ENCODE measurements at places on chromosomes 3 and 15.

DNA sequence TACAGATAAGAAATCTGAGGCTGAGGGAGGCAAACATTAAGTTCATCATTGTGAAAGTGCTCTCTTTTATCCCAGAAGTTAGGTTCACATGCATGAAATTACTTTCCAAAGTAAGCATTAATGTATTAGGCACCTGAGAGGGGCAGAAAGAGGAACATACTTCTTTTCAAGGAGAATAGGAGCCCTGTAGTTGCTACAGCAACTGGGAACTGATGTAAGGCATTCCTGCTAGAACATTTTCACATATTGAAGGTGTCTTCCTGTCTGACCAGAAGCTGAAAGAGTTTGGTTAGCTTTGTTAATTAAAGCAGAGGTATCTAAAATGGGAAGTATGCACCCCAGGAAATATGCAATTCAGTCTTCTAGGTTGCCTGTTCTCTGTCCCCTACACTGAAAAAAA, 65.5 kb upstream of the ZBTB20 start:
- DNase-seq, result no peak

GRCh38 chr3:123406598-123406997, 42.3 kb downstream of the ADCY5 start:
- DNase-seq, result no peak

DNA sequence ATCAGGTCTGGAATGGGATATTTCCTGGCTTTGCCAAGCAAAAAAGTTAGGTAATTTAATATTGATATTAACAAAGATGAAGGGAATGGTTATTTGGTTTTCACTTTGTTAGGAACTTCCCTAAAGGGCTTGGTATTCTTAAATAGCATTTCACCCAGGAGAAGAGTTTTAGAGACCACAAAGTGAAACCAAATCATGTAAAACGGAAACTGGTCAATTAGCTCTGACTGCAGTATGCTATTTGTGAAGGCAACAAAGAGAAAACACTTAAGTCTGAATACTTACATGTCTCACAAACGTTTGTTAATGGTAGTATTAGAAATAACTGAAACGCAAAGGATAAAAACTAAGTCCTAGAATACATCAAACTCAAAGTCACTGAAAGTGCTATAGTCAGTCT, 32.4 kb upstream of the SETMAR start:
- DNase-seq, result peak; percentile 4

- DNase-seq, result no peak
Measured at GRCh38 chr15:55999658-56000057, 6.2 kb upstream of the NEDD4 start.

DNA sequence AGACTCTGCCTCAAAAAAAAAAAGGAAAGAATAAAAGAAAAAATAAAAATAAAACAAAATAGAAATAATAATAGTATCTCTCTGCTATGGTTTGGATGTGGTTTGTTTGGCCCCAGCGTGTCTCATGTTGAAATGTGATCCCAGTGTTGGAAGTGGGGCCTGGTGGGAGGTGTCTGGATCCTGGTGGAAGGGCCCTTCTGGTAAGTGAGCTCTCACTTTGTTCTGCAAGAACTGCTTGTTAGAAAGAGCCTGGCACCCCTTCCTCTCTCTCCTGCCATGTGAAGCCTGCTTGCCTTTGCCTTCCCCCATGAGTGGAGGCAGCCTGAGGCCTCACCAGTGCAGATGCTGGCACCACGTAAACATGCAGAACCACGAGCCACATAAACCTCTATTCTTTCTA, 26.3 kb downstream of the TMEM44 start:
- DNase-seq, result no peak

DNA sequence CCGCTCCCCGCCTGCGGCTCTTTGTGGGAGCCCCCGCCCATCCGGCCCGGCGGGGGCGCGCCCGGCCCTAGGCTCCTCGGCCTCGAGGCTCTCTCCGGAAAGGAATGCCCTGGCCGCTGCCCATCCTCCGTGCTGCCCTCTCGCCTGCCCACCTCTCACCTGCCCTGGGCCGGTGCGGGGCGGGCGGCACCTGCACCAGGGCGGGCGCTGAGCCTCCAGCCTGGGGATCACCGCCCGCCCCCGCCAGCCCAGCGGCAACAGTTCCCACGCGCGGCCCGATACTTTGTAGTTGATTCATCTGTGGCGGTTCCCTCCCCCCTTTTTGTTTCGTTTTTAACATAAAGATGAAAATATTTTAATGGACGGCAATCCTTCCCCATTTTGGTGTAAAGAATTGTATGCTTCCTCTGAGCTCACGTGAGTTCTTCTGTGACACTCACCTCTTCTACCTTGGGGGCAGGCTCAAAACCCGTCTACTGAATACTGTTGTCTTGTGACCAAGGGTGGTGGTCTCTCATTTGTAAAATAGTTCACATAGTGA, 1.9 kb downstream of the KLF13 start:
- no peak for DNase-seq

GRCh38 chr3:127121885-127122284, 71.0 kb upstream of the PRR23E start:
- DNase-seq, result no peak

GRCh38 chr15:34318277-34319079, 19.1 kb downstream of the SLC12A6 start:
- peak; percentile 51 for DNase-seq

GRCh38 chr15:42891569-42891968, 29.0 kb downstream of the TTBK2 start:
- peak; percentile 24 for DNase-seq

GRCh38 chr3:28781053-28781452, 432.4 kb upstream of the AZI2 start:
- DNase-seq, result no peak

- DNase-seq, result peak; percentile 94
Measured at GRCh38 chr3:49171119-49171774, at the start of gene KLHDC8B. TSS of gene KLHDC8B (plus strand) at chr3:49171598. CDS start at chr3:49172770, 1,172 bp downstream.

DNA sequence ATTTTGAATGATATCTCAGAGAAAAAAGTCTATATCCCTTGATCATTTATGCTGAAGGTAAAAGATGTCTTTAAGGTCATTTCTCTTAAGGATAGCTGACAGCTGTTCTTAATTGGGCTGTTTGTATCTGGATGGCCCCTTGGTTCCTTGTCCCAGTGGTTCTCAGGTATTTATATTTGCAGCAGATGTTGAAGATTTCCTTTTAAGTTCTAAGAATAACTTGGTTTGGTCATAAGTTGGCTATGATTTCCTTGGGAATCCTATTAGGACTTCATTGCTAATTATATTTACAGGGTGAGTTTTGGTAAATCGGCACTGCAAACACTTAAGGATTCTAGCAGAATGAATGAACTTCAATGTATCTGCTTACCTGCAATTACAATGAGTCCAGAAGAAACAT, 460.4 kb upstream of the SGO1 start:
- no peak for DNase-seq

- DNase-seq, result no peak
Measured at GRCh38 chr3:45968149-45968548, 24.9 kb downstream of the CXCR6 start.

DNA sequence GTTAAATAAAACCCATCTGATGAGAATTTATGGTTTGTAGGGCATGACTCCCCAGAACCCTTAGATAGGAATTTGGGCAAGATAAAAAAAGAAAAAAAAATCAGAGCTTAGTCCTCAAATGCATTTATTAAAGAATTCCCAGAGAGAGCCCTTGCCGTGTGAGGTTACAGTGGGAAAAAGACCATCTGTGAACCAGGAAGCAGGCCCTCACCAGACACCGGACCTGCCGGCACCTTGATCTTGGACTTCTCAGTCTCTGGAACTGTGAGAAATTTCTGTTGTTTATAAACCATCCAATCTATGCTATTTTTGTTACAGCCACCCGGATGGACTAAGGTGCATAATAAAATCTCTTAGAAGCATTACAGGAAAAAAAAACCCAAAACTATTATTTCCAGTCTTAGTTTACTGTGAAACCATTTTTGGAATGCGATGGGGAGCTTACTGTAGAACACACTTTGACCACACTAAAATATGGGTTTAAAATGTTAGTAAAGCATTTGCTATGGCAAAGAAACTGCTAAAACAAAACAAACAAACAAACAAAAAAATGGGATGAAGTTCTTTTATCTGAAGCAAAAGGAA, 72.2 kb downstream of the LEKR1 start:
- peak; percentile 41 for DNase-seq

DNA sequence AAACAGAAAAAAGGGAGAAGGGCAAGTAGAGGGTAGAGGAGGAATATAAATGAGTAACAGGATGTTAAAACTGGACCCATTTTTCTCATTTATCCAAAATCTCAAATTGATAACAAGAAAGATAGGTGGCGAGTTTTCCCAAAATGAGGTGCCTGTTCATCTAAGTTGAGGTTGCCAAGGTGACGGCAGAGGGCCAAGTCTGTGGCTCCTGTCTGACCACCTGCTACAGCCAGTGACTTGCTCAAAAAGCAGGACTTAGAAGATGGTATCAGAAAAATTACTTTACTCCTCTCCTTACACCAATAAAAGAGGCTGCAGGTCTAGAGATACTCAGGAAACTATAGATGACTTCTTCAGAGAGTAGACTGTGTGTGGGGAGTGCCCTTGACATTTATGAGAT, 137.6 kb upstream of the ZNF385D start:
- DNase-seq, result no peak

DNA sequence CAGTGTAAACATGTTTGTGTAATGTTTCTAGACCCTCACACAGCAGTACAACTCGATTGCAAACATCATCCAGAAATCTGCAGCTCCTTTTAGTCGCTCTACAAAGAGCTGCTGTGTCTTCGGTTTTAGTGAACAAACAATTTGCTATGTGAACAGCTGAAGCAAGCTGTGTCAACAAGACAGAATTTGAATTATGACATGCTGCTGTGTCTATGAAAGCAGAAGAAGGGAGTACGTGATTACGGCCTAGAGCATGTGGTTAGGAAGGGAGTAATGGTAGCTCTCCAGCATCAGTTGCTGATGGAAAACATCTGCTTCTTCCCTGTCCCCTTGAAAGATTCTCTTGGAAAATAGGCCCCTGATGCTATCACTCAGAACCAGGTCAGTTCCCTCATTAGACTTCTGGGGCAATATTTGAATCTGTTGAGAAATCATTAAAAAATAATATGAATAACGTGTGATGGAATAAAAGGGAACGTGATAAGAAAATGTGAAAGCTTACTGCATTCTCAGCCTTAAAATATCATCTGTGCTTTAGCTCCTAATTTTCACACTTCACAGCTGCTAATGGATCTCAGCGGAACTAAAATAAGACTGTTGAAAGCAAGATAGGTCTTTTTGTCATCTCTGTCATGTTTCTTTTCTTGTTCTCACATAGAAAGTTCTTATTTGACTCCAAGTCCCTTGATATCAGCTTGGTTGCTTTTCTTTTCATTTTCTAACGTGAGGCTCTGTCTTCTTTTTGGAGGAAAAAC, 891.5 kb downstream of the ROBO2 start:
- no peak for DNase-seq

DNA sequence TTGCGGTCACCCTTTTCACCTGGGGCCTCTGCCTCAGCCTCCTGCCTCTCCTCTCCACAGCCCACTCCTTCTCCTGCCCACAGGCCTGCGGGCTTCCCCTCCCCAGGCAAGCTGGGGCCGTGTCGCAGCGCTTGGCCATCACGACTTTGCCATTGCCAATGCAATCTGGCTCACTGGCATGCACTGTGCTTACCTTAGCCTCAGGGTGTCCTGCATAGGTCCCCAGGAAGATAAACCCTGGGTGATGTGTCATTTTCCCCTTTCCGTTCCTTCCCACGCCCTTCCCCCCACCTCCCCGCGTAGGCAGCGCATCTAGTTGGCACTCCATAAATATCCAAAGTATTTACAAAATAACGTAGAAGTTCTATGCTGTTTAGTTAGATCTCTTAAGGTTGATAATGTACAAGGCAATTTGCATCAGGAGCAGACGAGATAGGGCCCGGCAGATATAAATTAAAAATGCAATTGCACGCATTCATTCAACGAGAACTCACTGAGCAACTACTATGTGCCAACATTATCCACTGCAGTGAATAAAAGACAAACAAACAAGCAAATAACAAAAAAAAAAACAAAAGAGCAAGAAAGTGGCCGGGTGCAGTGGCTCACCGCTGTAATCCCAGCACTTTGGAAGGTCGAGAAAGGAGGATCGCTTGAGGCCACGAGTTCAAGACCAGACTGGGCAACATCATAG, 973 bp upstream of the COPG1 start:
- no peak for DNase-seq

DNA sequence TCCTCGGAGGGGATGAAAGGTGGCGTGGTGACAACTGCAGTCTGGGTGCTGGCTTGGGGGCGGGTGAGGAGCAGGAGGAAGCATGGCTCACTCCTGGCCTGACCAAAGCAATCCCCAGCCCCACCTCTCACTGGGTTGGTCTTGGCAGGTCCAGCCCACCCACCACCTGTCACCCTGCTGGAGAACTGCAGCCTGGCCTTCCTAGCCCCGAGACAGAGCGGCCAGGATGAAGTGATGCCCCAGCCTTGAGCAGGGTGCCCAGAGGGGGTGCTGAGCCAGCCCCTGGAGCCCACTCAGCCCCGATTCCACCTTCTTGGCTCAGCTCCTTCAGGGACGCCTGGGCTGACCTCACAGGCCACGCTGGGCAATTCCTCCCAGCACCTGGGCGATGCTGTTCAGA, 89.9 kb downstream of the IQSEC1 start:
- DNase-seq, result no peak

DNA sequence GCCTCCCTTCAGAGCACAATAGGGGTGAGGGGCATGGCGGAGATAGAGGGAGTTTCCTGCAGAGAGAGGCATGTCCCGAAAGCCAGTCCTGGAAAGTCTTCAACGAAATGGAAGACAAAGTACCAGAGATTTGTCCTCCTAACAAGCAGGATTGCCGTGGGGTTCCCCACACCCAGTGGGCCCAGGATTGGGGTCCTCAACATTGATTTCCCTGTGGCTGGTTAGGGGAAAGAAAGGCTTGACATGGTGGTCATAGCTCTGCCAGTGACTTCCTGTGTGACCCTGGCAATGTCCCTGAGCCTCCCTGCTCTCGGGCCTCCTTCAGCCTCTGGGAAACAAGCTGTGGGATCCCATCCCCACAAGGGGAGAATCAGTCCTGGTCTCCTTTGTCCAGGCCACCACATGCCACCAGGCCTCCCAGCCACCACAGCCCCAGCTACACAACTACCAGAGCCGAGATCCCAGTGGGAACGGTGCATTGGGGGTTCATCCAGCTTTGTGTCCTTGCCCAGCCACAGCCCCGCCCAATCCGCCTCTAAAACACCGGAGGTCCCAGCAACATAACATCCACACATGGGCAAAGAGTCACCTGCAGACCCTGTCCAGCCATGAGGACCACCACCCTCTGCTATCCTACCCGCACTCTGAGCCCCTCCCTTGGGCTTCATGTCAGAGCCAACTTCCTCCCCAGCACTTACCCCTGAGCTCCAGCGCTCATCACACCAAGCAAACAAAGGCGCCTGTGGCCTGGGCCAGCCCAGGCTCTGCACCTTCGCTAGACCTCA, 63.0 kb downstream of the ADAMTS17 start:
- DNase-seq, result no peak

GRCh38 chr3:16589867-16590624, 15.2 kb downstream of the DAZL start:
- no peak for DNase-seq
